ENCODE measurements at places on chromosomes 2 and 18.

DNA sequence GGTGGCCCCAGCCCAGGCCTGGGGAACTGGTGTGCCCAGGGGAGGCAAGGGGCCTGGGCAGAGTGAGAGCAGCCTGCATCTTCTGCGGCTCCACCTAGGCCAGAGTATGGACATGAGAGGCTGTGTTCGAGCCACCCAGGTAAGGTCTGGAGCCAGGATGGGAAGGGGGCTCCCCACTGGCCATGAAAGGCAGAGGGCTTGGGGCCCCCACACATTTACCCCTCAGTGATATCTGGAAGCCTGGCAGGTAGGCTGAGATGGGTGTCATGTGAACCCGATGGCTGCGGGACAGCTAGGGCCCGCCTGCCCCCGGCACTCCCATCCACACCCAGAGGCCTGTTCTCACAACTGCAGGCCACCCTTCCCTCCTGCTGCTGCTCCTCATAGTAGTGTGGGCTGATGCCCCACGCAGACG is 13.2 kb downstream of the ADRA2B start:
- DNase-seq, result no peak

GRCh38 chr2:119111115-119111975 is 47.2 kb downstream of the C1QL2 start:
- no peak for DNase-seq

DNA sequence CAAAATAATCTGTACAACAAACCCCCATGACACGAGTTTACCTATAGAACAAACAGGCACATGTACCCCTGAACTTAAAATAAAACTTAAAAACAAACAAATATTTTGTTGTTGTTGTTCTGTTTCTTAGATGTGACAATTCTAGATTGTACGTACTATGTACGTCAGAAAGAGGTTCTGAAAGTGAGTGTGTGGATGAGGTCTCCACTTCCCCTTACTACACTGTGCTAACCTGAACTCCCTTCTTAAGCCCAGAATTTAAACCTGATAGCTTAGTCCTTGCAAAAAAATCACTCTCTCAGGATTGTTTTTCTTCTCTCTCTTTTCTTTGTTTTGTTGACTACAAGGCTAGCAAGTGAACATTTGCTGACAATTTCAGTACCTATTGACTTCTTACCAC is 581.6 kb downstream of the LRRTM4 start:
- DNase-seq, result no peak

DNA sequence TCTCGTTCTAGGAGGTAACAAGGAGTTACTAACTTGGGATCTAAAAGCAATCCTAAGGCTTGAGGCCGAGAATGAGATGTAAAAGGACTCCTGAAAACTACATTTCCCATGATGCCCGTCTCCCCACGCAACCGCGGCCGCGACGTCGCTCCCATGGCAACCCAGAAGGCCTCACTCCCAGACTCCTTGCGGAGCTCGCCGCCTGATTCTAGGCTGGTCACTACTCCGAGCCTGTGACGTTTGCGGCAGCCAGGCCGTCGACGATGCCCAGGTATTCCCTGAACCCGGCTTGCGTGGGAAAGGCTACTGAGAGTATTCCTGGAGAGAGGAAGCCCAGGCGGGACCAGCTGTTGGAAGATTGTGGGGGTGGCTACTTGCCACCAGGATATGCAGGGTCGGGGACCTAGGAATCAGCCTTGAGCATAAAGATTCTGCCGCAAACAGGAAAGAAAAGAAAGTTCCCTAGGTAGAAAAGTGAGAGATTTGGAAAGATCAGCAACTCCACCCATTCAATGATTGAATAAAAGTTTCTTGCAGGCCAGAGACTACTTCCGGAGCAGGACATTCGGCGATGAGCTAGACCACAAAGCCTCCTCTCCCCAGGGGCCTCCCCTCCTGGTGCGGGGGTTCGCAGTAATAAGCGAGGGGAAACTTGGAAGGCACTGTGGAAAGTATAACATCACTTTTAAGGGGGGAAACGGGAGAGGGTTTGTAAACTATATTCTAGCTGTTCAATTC is at the start of gene DYNC2LI1:
Gene DYNC2LI1 (plus strand): TSS at position 164 of the 738 bp plus-strand sequence. CDS start 100 bp downstream, at position 264.
- peak; percentile 85 for DNase-seq

DNA sequence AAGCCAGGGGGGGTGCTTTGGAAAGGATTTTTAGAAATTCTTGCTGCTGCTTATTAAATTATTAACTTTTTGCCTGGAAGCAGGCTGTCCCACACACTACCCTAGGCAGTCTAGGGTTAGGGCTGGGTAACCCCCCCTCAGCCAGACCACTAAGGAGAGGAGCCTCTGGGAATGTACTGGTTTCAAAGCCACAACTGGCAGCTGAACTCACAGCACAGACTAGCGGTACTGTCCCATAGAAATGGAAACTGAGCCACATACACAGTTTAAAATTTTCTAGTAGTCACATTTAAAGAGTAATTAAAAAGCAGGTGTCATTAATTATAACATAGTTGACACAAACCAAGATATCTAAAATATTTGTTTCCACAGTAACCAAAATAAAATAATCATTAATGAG is 50.1 kb downstream of the SPRED2 start:
- DNase-seq, result no peak

DNA sequence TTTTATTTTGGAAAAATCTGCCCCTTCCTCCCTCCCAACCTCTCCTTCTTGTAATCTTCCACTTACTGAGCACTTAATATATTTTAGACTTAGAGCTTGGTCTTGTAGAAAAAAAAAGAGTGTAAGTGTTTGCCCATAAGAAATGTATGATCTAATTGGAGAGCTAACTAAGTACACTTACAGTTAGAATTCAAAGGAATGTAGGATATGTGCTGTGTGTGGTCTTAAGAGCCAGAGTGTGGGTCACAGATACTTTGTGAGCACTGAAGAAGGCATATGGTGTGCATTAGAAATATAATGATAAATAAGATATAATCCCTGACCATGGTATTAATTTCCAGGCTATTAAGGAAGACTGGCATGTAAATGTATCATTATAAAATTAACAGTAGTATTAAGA is 91.8 kb upstream of the ZNF521 start:
- DNase-seq, result no peak

DNA sequence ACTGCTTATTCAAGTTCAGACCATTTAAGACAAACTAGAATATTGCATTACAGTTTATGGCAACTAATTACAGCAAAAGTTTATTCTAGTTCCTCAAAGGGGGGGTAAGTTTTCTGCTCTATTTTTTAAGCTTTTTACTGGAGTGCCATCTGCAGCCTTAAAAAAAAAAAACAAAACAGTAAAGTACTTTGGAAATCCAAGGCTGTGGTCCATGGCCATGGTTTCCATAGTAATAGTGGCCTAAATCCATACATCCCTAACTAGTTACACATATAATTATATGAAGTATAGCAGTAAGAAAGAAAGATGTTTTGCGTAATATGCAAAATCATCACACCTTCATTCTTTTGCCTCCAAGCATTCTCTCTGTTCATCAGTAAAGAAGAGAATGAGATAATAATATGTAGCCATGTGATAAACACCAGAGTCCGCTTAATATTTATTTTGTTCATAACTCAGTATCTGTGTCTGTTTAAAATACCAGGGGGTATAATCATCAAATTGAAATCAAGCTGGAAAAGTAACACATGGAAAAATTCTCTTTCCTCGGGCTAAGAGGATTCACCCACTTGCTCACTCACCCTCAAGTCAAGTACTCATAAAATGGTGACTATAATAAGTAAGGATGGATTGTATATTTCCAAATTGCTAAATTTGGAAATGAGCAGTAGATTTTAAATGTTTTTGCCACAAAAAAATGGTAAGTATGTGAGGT is 301.1 kb upstream of the RND3 start:
- no peak for DNase-seq

DNA sequence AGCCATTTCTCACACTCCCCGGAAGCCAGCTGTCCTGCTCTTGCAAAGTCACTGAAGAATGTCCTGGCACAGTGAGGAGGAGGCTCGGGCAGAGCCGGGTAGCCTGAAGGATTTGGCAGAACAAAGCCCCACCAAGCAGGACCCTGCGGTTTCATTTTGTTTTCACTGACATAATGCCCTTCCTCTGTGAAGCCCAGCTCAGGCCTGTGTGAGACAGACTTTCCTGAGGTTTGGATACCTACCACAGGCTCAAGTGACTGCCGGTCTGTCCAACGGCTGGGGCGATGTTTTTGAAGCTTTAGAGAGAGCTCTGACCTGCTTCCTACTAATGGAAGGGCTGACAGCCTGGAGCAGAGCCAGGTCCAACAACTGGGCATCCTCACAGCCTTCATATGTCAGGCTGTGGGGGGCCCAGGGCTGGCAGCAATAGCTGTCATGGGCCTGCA is 99.8 kb upstream of the FZD7 start:
- no peak for DNase-seq

All from NCI-H1105 treated with DMSO at 0.1 percent for 48 hours (cell line).